Tongue (tissue), 3 donors: ENCODE measurements at places on chromosomes 1 and 21. TPM values are rescaled to one million over a fixed set of nuclear protein-coding genes. Genes with fewer than 3 reads are reported as not detected.

- no peak for DNase-seq
Measured at GRCh38 chr1:227321035-227321434, 2.7 kb upstream of the CDC42BPA start.

- peak; percentile 71 for DNase-seq
Measured at GRCh38 chr1:33972676-33973395, 109.0 kb downstream of the HMGB4 start.

DNA sequence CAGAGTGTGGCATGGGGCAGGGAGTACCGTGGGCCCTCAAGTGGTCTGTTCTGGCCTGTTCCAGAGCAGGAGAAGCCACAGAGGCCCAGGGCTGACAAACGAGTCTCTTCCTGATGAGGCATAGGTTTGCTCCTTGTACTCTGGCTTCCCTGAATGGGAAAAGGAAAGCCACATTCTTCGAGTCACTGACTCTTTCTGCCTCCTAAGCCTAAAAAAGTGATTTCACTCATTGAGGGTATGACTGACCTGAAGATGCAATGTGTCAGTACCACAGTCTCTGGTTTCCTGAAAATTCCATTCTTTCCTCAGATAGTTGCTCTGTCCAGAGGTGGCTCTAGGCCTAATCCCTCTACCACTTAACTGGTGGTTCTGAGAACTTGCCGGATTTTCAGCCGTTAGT, 92.3 kb downstream of the KCNN3 start:
- no peak for DNase-seq

DNA sequence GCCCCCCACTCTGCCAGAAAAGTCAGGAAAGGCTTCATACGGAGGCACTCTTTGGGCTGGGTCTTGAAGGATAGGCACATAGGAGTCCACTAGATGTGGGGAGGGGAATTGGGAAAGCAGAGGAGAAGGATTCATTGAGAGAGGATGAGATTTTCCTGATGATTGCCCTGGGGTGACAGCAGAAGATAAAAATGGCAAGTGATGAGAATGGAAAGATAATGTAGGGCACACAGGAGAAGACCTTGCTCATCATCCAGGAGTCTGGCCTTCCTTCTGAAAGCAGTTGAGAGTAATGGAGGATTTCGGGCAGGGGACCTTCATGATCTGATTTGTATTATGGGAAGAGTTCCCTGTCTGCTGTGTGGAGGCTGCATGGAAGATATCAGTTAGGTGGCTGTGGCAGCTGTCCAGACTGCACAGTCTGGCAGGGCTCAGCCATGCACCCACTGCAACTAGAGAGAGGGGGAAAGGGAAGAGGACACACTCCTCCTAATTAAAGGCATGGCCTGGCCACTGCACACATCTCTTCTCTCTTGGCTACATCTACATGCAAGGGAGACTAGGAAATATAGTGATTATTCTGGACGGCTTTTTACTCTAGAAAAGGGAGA, 9.6 kb upstream of the FABP3 start:
- no peak for DNase-seq

GRCh38 chr1:160371346-160371631, 4.4 kb downstream of the NHLH1 start:
- DNase-seq, result no peak

- peak; percentile 85 for DNase-seq
Measured at GRCh38 chr1:48202030-48202752, 20.3 kb upstream of the SLC5A9 start.

GRCh38 chr1:109617291-109617801, 2.1 kb downstream of the GNAT2 start:
- DNase-seq, result no peak

DNA sequence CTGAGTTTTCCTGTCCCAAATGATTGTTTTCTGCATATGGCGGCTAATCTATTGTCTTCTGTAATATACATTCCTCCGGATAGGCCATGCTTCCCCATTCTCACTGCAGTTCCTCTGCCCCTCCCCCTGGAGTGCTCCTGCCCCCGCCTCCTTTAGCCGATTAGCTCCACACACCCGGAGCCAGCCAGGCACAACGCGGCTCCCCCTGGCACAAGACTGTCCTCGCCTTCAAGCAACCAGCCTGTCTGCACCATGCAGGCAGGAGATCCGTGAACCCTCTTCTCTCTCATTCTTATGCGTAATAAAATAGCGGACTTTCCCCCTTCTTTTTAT, 18.0 kb downstream of the SERTAD4 start:
- DNase-seq, result peak; percentile 89

- no peak for DNase-seq
Measured at GRCh38 chr1:169107603-169108208, 1.2 kb downstream of the ATP1B1 start.

GRCh38 chr1:2255420-2256369, 27.6 kb downstream of the SKI start:
- DNase-seq, result peak; percentile 68

DNA sequence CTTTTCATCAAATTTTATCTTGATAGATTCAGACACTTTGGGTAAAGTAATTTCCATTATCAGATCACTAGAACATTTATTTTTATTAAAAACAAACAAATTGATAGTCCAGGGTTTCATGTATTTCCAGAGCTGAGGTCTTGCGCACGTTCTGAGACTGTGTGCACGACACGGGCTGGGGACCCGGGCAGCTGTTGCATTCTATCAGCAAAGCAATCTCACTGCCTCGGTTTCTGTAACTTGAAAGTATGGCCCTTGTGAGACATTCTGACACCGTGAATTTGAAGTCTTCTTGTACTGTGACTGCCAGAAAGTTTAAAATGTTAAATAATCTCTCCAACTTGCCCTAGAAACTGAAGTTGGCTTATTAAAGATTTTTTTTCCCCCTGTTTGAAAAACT, 746.9 kb upstream of the ADGRL2 start:
- DNase-seq, result peak; percentile 54

GRCh38 chr1:37480581-37481288, 6.4 kb downstream of the ZC3H12A start:
- no peak for DNase-seq

- peak; percentile 83 for DNase-seq
Measured at GRCh38 chr1:193183019-193183627, 3.3 kb downstream of the B3GALT2 start.

- DNase-seq, result no peak
Measured at GRCh38 chr1:66476774-66477173, 57.2 kb upstream of the SGIP1 start.

DNA sequence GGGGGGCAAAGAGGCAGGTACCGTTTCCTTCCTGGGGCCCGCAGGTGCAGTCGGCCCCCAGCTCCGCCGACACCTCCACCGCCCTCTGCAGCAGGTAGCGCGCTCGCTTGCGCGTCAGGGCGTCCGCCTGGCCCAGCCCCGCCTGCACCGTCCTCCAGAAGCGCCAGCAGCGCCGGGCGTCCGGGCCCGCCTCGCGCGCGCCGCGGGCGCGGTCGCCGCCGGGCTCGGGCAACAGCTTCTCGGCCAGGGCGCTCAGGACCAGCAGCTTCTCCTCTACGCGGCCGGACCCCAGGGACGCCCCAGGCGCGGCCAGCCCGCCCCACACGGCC, 863 bp downstream of the TARBP1 start:
- no peak for DNase-seq

DNA sequence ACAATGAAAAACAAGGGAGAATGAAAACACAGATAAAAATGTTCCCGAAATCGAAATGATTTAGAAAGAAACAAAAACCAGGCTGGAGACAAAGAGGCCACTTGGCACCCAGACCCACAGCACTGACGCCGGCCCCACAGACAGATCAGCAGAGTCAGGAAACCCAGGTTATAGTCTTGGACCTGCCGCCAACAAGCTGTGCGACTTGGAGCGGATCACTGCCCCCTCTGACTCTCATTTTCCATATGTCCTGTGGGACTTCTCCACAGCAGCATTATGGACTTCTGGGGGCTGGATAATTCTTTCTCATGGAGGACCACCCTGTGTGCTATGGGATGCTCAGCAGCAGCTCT, 72.4 kb downstream of the MATN1 start:
- no peak for DNase-seq

DNA sequence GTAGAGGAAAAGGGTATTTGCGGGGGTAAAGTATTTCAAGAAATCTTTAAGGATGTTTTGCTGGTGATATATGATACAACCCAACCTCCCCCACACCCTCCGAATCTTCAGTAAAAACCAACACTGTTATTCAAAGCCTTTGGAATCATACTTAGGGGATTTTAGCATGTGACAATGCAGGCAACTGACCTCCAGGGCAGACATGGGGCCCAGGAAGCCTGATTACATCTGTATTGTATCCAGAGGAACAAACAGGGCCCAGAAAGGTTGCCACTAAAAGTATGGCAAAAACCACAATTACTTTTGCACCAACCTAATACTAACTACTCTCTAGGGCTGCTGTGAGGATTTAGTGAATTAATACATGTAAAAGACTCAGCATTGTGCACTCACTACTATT, 43.9 kb upstream of the CNN3 start:
- no peak for DNase-seq

DNA sequence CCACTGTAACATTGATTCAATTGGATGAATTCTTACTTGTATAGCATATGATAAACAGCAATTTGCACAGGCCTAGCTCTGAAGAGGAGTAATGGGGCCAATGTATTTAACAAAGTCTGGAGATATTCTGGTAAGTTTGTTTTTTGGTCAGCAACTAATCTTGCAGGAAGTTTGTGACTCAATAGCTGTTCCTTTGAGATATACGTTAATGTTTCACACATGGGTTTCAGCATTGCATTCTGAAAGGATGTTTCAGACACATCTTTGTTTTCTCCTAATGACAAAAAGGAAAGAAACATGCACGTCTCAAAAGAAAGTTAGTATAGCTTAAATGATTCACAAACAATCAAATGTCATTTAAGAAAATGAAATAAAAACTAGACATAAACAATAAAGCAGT, 49.0 kb downstream of the LTN1 start:
- no peak for DNase-seq

DNA sequence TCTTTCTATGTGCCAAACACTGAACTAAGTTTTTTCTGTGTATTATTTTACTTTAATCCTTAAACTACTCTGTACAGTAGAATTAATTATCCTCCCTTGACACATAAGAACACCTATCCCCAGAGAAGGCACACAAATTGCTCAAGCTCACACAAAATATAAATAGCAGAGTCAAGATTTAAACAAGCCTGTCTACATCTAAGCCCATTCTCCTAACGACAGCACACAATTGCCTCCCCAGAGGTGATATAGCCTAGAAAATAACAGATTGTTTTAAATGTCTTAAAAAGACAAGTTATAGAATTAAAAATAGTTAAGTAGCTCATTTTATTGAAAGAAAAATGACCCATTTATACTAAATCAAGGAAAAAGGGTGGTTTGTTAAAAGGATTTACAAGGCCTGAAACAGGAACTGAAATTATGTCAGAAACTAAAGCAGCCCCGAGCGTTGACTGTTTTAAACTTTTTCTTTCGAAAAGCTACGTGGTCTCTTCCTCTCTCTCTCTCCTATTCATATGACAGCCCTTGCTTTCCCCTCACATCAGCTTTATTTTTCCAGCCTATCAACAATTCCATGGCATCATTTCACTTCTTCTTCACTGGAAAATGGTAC, 30.5 kb downstream of the TNFSF18 start:
- DNase-seq, result peak; percentile 8

DNA sequence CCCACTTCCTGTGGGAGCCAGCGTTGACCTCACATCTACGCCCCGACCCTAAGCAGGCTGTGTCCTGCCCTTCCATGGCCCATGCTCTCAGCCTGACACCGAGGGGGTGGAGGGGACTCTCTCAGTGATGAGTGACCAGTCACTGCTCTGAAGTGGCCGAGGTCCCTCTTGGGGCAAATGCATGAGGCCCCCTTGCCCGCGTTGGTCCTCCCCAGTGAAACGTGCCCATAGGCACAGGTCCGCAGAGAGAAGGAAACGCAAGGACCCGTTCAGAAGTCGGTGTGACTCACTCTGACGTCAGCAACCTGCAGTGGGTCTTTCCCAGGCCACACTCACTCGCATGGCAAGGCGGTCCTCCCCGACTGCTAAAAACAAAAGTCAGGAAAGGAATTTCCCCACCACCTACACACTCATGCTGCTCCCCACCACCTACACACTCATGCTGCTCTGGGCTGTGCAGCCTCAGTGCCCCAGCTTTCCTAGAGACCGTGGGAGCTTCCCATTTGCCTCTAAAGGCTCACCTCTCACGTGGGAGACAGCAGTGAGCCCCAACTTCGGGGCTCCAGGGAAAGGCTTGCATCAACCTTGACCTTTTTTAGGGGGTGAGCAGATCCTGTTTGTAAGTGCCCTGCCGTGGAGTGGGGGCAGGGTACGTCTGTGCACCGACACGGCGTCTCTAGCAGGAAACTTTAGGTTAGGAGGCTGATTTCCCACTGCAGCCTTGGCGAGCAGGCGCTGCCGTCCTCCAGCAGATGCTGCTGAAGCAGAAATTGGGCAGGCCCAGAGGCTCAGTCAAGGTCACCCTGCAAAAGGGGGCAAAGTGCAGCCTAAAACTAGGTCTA, 11.4 kb downstream of the UBASH3A start:
- DNase-seq, result no peak

GRCh38 chr1:12654004-12654567, 10.2 kb downstream of the AADACL4 start:
- DNase-seq, result no peak

GRCh38 chr1:40929155-40929554, 50.3 kb upstream of the CTPS1 start:
- no peak for DNase-seq

GRCh38 chr1:59052166-59052590, 244.7 kb upstream of the FGGY start:
- DNase-seq, result no peak

The STPG1 gene
- 1.8 TPM for total RNA-seq

The ERG gene
- 8.6 TPM for total RNA-seq

The TAS1R1 gene
- total RNA-seq, result 2.2 TPM

The KIF2C gene
- total RNA-seq, result 12.5 TPM

The DNASE2B gene
- total RNA-seq, result 2.1 TPM

The MROH7 gene
- 4.2 TPM for total RNA-seq

The PRKCZ gene
- 9.9 TPM for total RNA-seq

The BCL2L15 gene
- 0.41 TPM for total RNA-seq

The TFF2 gene
- not detected for total RNA-seq

The FNDC5 gene
- total RNA-seq, result 125 TPM
